ENCODE measurements at places on chromosomes 4 and X. TPM values are rescaled to one million over a fixed set of nuclear protein-coding genes. Genes with fewer than 3 reads are reported as not detected.

Gene LUZP4
- total RNA-seq, result not detected

Gene ASIC5
- total RNA-seq, result not detected

Gene AFAP1
- total RNA-seq, result 26.7 TPM

Gene MTTP
- total RNA-seq, result not detected

Gene NKX3-2
- not detected for total RNA-seq

Gene CCSER1
- total RNA-seq, result 1.7 TPM

Gene MAGEH1
- 13.5 TPM for total RNA-seq

Gene CDKL5
- 2.9 TPM for total RNA-seq

Measured in T-helper 17 cell (primary cell).